Ascending aorta (tissue), 2 donors: ENCODE measurements at places on chromosomes 7 and 10. TPM values are rescaled to one million over a fixed set of nuclear protein-coding genes. Genes with fewer than 3 reads are reported as not detected.
A peak's percentile ranks its signal among the peaks of the same experiment; 100 is the strongest.

GRCh38 chr10:60801522-60801921 is 23.2 kb downstream of the CDK1 start:
- no peak for DNase-seq

CLDN3 gene
- total RNA-seq = not detected

DNA sequence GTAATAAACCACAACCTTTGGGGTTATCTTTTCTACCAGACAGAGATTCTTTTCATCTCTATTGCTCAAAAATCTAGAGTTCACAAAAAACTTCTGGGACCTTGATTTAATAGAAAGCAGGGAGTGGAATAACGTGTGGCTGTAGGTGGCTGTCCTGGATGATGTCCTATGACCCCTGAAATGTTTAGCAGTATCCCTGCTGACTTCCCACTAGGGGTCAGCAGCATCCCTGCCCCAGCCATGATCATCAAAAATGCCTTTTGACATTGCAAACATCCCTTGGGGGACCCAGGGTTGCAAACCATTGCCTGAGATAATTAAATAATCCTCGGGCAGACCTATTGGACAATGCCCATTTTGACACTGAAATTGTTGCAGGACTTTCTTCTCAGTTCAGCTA is 177.1 kb downstream of the USP6NL start:
- DNase-seq = no peak

DNA sequence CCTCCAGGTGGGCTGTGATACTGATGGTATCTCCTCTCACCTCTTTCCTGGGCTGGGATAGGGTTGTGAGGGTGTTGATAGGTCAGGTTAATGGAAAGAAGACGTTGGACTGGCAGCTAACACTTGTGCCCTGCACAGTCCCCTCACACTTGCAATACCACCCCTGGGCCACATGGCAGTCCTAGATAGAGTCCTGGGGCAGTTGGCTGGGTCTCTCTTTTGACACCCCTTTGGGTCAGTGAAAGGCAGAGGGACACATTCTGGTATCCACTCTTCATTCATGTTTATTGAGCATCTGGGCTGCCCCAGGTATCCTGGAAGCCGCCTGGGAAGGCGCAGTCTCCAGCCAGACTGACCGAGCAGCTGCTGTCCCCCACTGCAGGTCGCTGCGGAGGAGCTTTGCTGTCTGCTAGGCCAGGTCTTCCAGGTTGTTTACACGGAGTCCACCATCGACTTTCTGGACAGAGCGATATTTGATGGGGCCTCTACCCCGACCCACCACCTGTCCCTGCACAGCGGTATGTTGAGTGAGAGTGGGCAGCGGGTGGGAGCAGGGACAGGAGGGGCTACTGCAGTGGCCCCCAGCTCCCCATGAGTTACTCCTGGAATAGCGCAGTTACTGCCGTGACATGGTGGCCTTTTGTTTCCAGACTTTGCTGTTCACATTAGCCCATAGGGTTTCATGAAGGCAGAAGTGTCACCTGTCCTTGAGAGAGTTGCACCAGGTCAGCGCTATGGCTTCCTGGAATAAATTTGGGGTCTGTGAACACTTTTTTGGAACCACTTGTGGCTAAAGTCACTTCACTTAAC is 19.1 kb downstream of the NACAD start:
- DNase-seq = peak; percentile 52

DNA sequence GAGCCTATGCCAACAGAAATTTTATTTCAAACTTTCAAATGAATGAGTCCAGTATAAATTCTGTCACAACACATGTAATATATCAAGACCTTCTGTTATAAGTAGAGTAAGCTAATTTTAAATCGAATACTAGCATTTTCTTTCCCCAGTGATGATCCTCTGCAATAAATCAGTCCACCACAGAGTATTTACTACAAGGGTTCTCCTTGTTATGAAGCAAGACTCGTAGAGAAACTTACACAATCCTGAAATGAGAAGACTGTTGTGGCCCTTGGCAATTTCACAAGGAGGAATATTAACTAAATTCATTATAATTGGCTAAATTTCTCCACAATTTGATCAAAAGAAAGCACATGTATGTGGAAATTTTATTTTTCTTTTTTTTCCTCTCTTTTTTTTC is 312.4 kb upstream of the DGKB start:
- DNase-seq = no peak

RBP3 gene
- total RNA-seq = not detected
